ENCODE measurements at places on chromosomes 7 and 10.

DNA sequence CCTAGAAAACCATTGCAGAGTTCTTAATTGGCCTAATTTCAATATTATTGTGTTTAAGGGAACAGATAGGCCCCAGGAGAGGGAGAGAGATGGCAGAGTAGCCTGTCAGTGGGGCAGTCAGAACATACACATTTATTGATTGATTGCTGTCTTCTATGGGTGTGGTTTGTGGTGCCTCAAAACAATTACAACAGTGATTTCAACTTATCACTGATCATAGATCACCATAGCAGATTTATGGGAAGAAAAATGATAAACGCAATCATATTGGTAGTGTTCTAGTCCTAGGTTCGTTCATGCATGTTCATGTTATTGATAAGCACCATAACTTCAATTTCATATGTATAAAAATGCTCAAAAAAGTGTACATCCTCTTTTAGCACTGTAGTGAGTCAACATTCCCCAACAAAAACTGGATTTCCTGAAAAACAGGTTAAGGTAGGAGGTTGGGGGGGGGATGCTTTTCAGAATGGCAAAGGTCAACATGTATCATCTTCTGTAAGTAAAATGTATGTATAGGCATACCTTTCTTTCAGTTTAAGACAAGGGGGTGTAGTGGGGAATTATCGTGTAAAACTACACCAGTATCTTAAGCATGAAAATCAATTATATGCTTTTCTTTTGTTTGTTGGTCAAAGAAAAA, 1.1 kb upstream of the TNKS2 start:
- no peak for DNase-seq

DNA sequence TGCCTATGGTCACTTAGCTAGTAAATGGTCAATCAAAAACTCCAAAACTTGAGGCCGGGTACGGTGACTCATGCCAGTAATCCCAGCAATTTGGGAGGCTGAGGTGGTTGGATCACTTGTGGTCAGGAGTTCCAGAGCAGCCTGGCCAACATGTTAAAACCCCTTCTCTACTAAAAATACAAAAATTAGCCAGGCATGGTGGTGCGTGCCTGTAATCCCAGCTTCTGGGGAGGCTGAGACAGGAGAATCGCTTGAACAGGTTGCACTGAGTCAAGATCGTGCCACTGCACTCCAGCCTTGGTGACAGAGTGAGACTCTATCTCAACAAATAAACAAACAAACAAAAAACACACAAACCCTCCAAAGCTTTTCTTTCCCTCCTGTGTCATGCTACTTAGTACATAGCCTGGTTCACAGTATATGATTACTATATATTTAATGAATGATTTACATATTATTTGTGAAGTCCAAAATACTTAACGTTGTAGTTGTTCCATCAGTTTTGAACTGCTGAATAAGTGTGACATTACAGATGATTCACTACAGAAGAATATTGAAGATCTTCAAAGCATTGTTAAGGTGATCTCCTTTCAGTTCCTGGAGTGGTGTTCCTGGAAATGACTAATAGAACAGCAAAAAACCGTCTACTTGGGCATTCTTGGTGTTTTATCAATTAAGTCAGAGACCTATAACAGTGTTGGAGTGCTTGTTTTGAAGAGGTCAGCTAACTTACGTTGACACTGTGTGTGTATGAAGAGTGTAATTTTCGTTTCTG, 72.9 kb downstream of the ADK start:
- peak; percentile 39 for DNase-seq

DNA sequence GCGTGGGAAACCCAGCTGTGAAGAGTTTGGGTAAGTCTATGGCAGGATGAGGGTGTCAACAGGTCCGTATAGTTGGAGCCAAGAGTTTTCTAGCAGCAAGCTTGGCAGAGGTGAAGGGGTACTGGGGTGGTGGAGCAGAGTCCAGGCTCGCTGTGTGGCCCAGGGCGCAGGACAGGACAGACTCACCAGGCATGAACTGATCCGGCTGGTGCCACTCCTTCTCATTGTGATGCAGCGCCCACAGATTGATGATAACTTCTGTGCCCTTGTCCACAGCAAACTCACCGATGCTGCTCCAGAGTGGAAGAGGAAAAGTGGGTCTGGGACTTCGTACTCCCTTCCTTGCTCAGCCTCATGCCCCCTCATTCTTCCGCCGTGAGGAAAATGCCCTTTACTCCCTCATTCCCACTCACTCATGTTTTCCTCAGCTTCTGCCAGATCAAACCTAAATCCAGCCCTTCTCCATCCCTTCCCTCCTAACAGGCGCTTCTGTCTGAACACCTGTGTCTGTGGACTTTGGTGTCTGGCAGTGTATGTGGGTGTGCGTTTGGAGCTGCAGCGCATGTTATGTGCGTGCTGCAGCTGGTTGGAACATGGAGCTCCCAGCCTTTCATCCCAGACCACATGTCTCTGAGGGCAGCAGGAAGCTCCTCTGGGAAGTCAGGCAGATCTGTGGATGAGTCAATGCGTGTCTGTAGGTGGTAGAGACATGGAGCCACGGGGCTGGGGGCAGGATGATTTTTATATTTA, 5.7 kb downstream of the CYP17A1 start:
- no peak for DNase-seq

DNA sequence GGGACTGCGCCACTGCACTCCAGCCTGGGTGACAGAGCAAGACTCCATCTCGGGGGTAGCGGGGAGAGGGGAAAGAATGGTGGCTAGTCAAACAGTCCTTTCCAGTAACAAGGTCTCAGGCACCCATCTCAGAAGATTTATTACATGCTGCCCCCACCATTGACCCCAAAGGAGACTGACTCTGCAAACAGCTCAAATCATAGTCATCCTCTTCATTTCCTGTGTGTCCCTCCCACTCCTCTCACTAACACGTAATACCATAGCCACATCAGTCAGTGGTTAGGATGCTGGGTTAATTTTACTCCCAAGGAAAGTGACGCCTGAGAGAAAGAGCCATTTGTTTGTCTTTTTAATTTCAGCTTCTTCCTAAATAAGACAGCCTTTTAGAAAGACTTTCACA, 56.6 kb upstream of the BET1 start:
- no peak for DNase-seq

- DNase-seq: no peak
Measured at GRCh38 chr7:108091461-108091831, 38.7 kb downstream of the LAMB4 start.

DNA sequence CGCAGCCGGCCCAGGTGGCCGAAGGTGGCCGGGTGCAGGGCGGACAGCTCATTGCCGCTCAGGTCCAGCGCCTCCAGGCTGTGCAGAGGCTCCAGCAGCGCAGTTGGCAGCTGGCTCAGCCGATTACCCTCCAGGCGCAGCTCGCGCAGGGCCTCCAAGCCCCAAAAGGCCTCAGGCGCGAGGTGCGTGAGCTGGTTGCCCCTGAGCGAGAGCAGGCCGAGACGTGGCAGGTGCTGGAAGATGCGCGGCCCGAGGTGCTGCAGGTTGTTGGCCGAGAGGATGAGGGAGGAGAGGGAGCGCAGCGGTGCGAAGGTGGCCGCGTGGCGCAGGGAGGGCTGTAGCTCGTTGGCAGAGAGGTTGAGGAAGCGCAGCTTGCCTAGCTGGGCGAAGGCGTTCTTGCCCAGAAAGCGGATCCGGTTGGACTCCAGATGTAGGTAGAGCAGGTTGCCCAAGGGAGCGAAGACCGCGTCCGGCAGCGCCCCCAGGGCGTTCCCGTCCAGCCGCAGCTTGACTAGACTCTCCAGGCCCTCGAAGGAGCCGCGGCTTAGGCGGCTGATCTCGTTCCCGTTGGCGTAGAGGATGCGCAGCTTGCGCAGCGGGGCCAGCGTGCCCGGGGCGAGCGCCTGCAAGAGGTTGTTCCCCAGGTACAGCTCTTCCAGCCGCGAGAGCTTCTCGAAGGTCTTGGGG, 923 bp downstream of the TRIL start:
- DNase-seq: no peak

- no peak for DNase-seq
Measured at GRCh38 chr7:127738859-127739258, 86.9 kb downstream of the SND1 start.

DNA sequence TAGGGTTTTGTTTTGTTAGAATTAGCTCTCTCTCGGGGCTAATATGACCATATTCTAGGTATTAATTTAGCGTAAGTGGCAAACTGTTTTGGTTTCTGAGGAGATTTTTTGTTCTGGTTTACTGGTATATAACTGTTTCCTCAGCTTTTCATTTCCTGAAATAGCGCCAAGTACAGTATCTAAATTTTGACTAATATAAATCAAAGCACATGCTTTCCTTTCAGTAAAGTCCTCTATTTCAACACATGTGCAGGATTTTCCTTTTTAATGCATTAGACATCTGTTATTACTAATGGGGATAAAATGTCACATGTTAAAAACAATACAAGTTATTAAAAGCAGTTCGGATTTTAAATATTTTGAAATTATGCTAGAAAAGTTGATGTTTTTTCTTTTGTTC, 11.3 kb downstream of the FERD3L start:
- DNase-seq: no peak

GRCh38 chr7:94183891-94184290, 179.7 kb upstream of the BET1 start:
- DNase-seq: no peak

GRCh38 chr10:3897156-3897555, 112.1 kb upstream of the KLF6 start:
- no peak for DNase-seq

DNA sequence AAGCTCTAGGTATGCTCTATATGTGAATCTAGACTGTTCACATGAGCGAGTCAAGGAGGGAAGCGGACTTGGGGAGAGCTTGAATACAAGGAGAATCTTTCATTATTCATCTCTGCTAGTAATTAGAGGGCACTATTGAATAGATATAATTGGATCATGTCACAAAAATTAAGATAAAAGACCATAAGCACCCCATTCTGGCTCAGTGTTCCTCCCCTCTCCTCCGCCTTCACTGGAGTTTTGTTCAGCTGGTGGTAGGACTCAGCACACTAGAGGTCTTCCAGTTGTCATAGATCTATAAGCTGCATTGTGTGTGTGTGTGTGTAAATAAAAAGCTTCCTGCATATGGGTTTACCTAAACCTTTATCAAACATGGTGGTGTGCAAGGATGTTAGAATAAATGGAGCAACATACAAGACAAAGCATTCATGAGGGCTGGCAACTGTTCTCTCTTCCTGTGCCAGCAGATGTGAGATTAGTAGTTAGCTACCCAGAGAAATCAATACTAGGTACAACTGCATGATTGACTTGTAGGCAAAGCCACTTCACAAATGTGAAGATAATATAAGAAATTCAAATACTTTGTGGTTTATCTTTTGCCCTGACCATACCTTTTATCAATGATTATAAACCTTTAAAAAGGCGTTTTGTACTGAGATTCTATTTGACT, 142.6 kb downstream of the CREB5 start:
- no peak for DNase-seq

DNA sequence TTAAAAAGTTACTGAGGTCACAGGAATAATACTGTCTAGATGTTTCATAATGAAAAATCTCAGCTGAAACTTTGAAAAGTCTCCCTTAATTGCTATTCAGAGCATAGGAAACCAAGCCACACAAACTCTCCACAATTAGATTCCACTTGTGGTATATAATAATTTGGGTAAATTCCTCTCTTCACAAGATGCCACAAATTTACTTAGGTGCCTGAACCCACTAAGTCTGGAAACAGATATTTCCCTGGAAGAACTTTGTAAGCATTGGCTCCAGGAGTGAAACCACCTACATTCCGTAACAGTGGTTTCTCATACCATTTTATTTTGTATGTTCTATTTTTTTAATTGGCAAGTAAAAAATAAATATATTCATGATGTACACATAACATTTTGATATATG, 493.4 kb downstream of the SEMA3D start:
- no peak for DNase-seq

DNA sequence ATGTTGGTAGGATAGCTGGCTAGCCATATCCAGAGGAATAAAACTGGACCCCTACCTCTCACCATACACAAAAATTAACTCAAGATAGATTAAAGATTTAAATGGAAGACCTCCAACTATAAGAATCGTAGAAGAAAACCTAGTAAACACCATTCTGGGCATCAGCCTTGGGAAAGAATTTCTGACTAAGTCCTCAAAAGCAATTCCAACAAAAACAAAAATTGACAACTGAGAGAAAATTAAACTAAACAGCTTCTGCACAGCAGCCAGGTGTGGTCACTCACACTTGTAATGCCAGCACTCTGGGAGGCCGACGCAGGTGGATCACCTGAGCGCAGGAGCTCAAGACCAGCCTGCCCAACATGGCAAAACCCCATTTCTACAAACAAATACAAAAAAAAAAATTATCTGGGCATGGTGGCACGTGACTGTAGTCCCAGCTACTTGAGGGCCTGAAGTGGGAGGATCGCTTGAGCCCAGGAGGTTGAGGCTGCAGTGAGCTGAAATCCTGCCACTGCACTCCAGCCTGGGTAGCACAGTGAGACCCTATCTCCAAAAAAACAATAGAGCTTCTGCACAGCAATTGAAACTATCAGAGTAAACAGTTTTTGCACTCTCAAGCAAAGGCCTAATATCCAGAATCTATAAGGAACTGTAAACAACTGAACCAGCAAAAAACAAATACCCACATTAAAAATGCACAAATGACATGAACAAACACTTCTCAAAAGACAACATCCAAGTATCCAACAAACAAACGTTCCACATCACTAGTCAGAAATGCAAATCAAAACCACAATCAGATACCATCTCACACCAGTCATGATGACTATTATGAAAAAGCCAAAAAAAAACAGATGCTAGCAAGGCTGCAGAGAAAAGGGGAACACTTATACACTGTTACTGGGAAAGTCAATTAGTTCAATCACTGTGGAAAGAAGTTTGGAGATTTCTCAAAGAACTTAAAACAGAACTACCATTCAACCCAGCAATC, 4.8 kb downstream of the CRPPA start:
- no peak for DNase-seq

- no peak for DNase-seq
Measured at GRCh38 chr10:121244818-121245217, 353.4 kb downstream of the FGFR2 start.

- DNase-seq: peak; percentile 83
Measured at GRCh38 chr10:34638406-34639054, 176.6 kb downstream of the PARD3 start.

DNA sequence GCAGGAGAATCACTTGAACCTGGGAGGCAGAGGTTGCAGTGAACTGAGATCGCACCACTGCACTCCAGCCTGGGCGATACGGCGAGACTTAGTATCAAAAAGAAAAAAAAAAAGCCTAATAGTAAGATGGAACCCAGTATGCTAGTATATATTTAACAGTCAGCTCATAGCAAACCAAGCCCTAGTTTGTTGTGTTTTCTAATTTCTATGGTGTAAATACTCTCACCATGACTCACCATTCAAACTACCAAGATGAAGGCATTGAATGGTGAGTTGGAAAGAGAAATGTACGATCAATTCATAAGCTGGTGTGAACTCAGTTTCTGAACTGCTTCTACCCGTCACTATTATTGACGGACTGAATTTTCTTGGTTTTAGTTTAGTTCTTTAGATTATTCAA, 173.7 kb upstream of the KAT6B start:
- DNase-seq: no peak

DNA sequence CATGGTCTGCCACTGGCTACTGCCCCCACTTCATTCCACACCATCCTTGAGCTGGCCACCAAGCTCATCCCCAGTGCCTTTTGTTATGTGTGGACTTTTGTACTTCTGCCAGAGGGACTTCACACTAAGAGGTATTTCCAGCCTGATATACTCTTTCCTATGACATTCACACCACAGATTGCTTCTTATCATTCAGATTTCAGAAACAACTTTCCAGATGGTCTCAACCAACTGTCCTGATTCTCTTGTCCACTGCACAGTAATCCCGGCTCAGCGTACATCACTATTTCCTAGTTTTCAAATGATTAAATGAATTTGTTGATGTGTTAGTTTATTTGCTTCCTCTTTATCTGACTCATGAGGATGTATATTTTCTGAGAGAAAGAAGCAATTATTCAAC, 7.1 kb downstream of the CDC14C start:
- no peak for DNase-seq

GRCh38 chr7:39488467-39489393, 77.5 kb upstream of the YAE1 start:
- DNase-seq: no peak

Data from GM12865 (cell line).